Activated CD4-positive, alpha-beta T cell treated with anti-CD3 and anti-CD28 coated beads for 1 hour (primary cell): ENCODE measurements at places on chromosomes 6 and 20.

DNA sequence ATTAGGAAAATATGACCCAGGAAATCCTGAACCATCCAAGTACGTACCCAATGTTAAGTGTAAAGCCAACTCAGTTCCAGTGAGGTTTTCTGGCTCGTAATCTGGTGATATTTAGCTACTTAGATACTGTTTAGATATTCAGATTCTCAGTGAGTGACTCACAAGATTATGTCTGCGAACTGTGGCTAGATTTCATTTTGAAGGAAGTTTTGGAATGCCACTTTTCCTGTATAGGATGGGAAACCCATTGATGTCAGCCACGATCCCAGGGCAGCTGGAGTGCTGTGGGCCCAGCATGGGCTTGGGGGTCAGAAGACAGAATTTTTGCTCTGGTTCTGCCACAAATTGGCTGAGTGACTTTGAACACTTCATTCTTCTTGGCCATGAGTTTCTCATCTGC lies 76.3 kb downstream of the TMEM170B start:
- no peak for DNase-seq

- no peak for DNase-seq
These were observed 15.0 kb upstream of the PRIM2 start for GRCh38 chr6:57302477-57302876.

- DNase-seq = no peak
These were observed 113.5 kb downstream of the SLC35B3 start for GRCh38 chr6:8321671-8322404.

DNA sequence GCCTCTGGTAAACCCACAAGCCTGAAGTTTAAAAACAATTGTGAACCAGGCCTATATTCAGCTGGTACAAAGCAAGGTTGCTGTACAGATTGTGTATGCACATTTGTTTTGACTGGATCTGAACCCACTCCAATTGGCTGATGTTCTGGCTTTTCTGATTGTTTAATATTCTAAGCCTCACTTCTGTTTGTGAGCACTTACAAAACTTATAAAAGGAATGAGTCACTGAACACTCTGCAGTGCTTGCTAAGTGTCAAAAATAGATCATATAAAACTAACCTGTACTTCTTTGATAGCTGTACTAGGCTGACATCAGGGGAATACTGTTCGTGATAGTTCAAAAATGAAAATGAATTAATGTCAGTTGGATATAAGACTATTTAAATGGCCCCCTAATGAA lies 12.1 kb downstream of the COL21A1 start:
- no peak for DNase-seq

- no peak for DNase-seq
These were observed 209.7 kb downstream of the TBX18 start for GRCh38 chr6:84554706-84555105.

- no peak for DNase-seq
These were observed 229.7 kb upstream of the PMEPA1 start for GRCh38 chr20:57939499-57939898.

DNA sequence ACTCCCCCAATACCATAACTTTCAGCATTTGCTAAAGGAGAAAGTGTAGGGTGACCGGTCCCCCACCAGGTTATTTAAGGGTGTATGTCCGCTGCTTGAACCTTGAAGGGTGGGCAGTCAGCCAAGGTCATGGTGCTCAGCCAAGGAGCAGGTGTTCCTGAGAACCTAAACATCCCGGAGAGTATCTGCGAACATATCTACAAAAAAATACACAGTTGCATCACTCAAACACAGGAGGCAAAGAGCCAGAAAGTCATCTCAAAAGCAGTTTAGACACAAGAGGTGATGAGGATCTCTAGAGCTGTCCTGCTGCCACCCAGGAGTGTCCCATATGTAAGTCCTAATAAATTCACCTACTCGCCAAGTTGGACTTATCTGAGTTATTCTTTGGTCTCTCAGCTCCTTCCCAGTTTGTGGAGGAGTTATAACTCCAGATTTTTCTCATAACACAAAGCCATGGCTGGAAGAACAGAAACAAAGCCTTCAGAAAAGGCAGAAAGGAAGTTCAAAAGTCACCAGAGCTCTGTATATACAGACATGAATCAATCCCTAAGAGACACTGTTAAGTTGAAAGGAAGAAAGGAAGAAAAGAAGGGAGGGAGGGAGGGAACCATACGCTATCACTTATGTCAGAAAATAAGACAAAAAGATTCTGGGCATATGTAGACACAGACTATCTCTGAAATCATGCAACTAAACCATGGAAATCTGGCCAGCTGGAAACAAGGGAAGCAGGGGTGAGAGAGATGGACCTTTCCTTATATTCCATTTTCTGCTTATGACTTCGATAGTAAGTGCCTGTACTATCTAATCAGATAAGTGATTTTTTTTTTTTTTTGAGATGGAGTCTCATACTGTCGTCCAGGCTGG lies 11.3 kb downstream of the MBOAT1 start:
- no peak for DNase-seq

DNA sequence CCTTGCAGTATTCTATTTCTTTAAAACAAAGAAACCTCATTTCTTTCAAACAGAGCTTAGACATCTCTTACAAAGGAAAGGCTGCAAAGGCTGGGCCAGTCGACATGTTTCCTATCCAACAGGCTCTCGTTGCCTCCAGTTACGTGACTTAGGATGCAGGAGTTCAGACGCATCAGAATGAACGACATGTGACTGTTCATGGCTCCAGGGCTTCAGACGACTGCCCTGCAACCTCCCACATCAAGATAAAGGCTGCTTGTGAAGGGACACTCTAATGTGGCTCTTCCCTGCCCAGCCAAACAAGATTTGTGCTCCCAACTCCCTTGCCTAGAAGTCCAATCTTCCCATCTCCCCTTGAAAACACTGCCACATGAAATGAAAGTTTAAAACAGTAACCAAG lies 14.3 kb upstream of the NEDD9 start:
- DNase-seq = no peak

DNA sequence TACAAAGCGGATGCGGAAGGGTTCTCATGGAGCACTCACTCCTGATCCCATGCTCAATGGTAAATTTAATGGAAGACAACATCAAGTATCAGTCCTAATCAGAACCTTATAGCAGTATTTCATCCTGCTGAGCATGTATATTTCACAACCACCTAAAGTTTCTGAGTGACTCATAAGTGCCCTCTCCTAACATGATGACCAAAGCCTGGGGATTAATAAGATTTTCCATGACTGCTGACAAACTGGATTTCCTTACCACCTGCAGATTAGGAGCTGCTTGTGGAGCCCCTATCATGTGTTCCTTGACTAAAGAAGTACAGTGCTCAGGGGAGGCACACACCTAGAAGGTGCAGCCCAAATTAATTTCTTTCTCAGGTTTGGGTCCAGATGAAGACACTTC lies 112.8 kb downstream of the INSM1 start:
- no peak for DNase-seq

- no peak for DNase-seq
These were observed 51.4 kb downstream of the TGM2 start for GRCh38 chr20:38113401-38114325.

DNA sequence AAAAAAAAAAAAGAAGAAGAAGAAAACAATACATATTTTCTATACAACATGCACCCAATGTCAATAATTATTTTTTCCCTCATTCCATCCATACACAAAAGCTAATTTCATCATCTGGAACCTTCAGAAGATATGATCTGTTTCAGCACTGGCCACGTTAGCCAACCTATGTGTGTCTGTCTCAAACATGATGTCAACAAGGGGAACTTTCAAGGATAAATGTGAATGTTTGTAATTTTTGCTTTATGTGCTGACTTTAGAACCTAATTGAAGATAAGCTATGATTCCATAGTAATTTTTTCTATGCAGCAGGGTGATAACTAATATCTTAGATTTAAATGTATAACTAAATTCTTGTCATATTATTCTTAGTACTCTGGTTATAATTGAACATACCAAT lies 37.9 kb downstream of the IPCEF1 start:
- no peak for DNase-seq

GRCh38 chr20:50618537-50618936 lies 72.8 kb downstream of the RIPOR3 start:
- no peak for DNase-seq

DNA sequence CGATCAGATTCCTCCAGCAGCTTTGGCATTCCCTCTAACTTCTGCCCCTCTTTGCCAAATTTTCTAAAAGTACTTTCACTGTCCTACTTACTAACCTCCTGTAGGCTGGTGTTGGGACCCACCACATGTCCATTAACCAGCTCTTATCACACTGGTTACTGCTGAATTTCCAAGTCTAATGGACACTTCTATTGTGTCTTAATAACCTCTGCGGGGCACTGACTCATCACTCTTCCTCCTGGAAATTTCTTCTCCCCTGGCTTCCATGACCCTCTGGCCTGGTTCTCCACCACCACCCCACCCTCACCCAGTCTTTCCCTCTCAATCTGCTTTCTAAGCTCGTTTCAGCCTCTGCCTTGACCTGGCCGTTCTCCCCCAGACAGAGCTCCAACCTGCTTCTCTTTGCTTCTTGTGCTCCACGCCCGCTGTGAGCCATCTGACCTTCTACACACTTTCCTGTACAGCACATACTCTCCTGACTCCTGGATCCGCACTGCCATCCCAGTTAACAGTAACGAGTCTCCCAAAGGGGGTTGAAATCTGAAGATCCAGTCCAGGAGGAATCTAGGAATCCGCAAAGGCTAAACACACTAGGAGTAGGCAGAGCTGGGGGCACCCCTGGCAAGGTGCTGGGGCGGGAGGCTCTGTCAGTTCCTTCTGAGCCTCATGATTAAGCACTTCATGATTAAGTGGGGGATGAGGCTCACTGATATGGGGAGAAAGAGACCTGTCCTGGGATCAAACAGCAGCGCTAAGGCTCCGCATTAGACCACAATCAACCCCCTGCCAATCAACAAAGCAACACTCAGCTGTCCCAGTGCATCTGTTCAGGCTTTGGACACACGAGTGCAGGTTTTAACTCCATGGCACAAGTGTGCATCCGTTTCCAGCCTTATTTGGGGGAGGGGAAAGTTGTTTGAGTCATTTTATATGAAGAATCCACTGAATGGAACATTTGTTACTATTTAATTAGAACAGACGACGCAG lies 146.3 kb downstream of the LY86 start:
- DNase-seq = no peak

DNA sequence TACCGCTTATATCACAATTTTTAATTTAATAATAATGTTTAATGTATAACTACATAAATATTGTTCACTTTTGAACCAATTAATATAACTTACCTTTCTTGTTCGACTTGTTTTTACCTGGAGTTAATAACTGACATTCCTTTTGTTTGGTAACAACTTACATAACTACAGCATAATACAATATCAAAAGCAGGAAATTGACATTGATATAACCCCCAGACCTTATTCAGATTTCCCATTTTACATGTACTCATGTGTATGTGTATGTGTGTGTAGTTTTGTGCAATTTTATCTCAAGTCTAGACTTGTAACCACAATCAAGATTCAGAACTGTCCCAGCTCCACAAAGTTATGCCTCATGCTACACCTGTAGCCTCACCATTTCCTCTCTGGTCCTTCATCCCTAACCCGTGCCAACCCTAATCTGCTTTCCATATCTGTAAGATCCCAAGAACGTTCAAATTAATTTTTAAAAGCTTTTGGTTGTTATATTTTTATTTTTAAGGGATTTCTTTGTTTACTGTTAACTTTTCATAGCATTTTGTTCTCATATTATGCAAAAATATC lies 190.6 kb downstream of the MANEA start:
- DNase-seq = no peak

GRCh38 chr20:38674092-38674764 lies 50.1 kb upstream of the SLC32A1 start:
- peak; percentile 30 for DNase-seq

DNA sequence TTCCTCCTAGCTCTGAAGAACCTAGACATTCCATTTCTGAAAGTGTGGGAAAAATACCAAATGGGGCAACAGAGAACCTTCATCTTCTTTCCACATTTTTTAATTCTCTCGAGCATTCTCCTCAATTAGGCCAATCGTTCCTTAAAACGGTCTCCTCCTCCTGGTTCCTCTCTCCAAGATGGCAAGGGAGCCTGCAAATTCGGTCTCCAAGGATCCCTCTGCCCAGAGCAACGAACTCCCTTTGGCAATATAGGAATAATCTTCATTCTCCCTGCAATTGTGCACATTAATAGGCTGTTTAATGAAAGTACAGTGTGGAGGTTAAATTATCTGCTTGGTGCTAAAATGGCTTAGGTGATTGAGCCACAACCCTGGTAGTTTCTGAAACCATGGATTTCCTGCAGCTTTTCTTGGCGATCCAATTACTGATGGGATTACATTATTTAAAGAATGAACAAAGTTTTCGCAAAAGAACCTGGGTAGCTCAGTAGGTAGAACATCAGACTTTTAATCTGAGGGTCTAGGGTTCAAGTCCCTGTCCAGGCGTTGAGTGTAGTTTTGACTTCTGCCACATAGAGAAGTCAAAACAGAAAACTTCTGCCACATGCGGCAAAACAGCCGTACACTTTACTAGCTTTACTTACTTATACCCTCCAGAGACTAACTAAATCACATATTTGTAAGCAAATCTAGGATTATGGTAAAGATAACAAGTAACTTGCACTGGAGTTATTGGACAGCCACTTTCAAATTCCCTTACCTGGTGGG lies 102.9 kb upstream of the ZNF184 start:
- no peak for DNase-seq

GRCh38 chr6:121539439-121539838 lies 104.0 kb downstream of the GJA1 start:
- DNase-seq = no peak

- DNase-seq = no peak
These were observed 85.4 kb upstream of the GPR6 start for GRCh38 chr6:109892451-109893435.

DNA sequence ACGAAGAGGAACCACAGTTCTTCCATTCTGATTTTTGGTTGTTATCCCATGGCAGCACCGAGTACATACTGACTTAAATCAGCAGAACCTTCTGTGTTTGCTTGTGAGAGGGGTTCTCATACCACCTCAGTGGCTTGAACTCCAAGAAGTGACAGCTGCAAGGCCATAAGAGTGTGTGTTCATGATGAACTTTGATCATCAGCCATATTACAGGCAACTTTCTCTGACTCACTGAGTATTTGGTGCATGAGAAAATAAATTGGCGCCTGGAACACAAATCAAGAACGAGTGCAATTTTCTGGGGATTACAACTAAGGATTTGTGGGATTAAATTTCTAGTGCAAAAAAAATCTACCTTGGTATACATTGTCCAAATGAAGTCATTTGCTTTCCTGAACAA lies 68.9 kb downstream of the CYP39A1 start:
- DNase-seq = no peak

DNA sequence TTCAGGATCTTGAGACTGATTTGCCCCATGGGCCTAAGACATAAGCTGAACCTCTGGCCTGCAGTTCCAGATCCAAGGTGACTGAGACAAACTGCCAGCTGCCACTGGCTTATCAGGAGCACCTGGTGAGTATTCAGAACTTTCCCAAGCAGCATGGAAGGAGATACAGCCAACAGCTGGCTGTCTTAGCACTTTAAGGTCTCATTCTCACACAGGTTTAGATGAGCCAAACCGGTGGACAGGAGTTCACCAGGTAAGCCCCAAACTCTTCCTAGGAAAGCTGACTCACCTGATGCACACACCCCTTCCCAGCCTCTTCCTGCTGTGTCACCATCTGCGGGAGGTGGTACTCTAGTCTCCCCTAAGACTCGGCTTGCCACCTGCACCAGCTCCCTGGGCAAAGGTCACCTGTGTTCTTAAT lies at the start of gene BANF2:
Gene BANF2 (plus strand): TSS at position 36 of the 421 bp plus-strand sequence. CDS start 25,060 bp downstream, outside the sequence.
- DNase-seq = no peak
